ENCODE measurements at places on chromosomes 2 and 18. TPM values are rescaled to one million over a fixed set of nuclear protein-coding genes. Genes with fewer than 3 reads are reported as not detected.

Gene DUSP19
- total RNA-seq, result 1.4 TPM

Gene C2orf80
- total RNA-seq, result not detected

Gene GATA6
- total RNA-seq, result 2.5 TPM

Gene ANKRD62
- total RNA-seq, result not detected

Gene GKN1
- total RNA-seq, result not detected

Gene CD207
- not detected for total RNA-seq

Gene COLEC11
- total RNA-seq, result 0.28 TPM

Gene GPR148
- not detected for total RNA-seq

Gene RAX
- not detected for total RNA-seq

Gene SP140L
- total RNA-seq, result 9.2 TPM

Gene MAPRE3
- 1.8 TPM for total RNA-seq

Gene TMEM198
- 0.18 TPM for total RNA-seq

Gene LHCGR
- total RNA-seq, result under 0.01 TPM

Gene TBR1
- total RNA-seq, result not detected

Gene ARHGAP28
- 3.8 TPM for total RNA-seq

Gene TUBB8B
- total RNA-seq, result not detected

DNA sequence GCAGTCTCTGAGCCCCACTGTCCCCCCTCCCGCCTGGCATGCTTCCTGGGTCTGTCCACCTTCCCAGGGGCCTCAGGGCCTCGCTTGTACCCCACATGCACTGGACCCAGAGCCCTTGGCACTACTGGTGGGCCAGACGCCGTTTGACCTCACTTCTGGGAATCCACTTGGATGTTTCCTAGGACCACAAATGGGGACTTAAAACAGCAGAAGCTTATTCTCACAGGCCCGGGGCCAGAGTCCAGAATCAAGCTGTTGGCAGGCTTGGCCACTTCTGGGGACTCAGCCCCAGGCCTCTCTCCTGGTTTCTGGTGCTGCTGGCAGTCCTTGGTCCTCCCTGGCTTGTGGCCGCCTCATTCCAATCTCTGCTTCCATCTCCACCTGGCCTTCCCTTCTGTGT is 19.6 kb downstream of the ANO7 start:
- no peak overlapping the region for H3K4me3 ChIP-seq
- H3K36me3 ChIP-seq, result no peaks in the 10 kb centered on the region
- no peak overlapping the region for H3K27ac ChIP-seq
- H3K4me1 ChIP-seq, result no peaks in the 10 kb centered on the region

- no peaks in the 10 kb centered on the region for H3K27me3 ChIP-seq
- no peak for DNase-seq
- no peak overlapping the region for H3K4me3 ChIP-seq
- H3K4me1 ChIP-seq, result peaks cover 6% of the 10 kb centered on the region
- no peak overlapping the region for H3K27ac ChIP-seq
Observed at GRCh38 chr18:9850309-9850708, 35.5 kb upstream of the TXNDC2 start.

DNA sequence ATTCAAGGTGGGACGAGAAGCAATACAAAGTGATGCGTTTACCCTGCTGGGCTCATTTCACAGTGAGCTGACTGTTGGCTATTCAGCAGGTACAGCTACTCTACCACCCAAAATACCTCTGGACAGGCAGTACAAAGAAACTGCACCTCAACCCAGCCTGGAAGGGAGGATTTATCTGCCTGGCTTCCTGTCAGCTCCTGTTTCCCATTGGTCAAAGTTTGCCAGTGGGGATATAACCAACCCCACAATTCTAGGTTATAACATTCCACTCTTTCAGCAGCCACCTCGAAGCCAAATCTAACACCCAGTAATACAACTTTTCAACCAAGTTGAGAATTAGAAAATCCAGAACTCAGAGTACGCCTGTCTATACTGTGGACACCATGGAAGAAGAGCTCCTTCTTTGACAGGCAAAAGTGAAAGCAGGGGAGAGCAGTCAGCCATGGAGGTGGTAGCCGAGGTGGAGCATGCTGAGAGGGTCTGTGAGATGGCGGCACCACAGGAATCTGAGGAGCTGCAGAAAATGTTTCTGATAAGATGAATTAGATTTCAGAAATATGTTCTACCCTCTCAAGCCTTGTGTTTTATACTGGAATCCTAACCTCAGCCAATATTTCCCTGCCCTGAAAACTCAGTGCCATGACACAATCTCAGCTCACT is 10.8 kb downstream of the DUSP19 start:
- DNase-seq, result no peak
- no peaks in the 10 kb centered on the region for H3K4me1 ChIP-seq
- H3K36me3 ChIP-seq, result no peaks in the 10 kb centered on the region
- H3K4me3 ChIP-seq, result peak overlapping the region; percentile 10
- no peak overlapping the region for H3K27ac ChIP-seq

DNA sequence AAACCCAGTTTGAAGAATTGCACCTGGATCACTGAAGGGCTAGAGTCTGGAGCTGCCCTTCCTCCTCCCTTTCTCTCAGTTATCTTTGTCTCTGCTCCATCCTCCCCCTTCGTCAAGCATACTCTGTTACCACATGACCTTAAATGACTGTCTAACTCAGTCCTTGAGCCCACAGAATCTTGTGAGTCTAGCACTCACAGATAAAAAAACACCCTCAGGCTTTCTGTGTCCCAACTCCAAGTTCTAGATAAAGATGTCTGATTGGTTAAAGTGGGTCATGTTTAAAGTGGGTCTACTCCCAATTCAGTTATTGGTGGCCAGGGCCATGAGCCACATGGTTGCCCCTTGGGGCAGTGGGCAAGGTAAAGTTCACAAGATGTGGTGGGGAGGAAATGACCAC is 53.5 kb upstream of the CYP1B1 start:
- H3K4me3 ChIP-seq, result no peak overlapping the region
- H3K27ac ChIP-seq, result no peak overlapping the region
- no peaks in the 10 kb centered on the region for H3K4me1 ChIP-seq
- DNase-seq, result no peak

- no peaks in the 10 kb centered on the region for H3K27me3 ChIP-seq
- no peak overlapping the region for H3K4me3 ChIP-seq
- no peaks in the 10 kb centered on the region for H3K4me1 ChIP-seq
- H3K36me3 ChIP-seq, result no peaks in the 10 kb centered on the region
- no peak overlapping the region for H3K27ac ChIP-seq
- DNase-seq, result no peak
Observed at GRCh38 chr18:7304061-7304370, 73.1 kb downstream of the LRRC30 start.

DNA sequence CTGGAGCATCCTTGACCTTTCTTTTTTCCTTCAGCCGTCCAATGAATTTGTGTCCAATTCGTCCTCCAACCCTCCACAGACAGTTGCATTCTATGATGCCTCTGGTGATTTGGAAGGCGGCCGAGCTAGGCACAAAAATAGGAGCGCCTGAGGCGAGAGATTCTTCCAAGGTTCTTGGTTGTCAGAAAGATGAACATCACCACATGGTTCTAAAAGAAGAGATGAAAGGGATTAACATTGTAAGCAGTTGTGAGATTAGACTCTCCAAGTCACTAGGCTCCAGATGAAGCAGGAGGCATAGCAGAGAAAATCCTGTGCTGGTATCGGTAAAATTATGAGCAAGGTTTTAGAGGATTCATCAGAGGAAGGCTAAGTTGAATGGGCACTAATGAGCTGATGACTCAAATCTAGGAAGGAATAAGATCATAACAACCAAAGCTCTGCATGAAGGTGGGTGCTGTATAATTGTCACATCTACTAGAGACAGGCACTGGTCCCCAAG is 75.4 kb upstream of the MAP4K3 start:
- DNase-seq, result no peak
- H3K27ac ChIP-seq, result peak overlapping the region; percentile 38
- peaks cover 36% of the 10 kb centered on the region for H3K4me1 ChIP-seq

DNA sequence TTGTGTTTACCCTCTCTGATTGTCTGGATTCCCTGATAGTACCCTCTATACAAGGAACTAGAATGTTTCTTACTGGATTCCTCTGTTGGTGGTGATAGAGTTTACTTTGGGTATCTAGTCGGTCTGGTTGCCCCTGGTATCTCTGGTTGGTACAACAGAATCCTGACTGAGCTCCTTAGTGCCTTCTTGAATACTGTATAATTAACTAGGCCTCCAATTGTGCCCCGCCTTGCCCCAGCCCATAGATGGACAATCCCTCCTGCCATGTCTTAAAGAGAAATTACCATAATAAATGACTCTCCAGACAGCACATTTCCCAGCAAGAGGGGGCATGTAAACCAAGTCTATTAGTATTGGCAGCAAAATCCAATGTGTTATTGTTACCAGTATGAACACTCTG is 2.3 kb downstream of the SCN1A start:
- no peak overlapping the region for H3K27ac ChIP-seq
- no peak overlapping the region for H3K4me3 ChIP-seq
- H3K27me3 ChIP-seq, result peaks cover 4% of the 10 kb centered on the region
- no peaks in the 10 kb centered on the region for H3K36me3 ChIP-seq

- no peaks in the 10 kb centered on the region for H3K27me3 ChIP-seq
- no peak for DNase-seq
Observed at GRCh38 chr2:223652902-223653301, 50.7 kb upstream of the SCG2 start.

GRCh38 chr2:198287706-198288105 is 483.3 kb downstream of the PLCL1 start:
- H3K4me3 ChIP-seq, result no peak overlapping the region
- H3K27ac ChIP-seq, result no peak overlapping the region
- no peaks in the 10 kb centered on the region for H3K36me3 ChIP-seq
- DNase-seq, result no peak
- no peaks in the 10 kb centered on the region for H3K27me3 ChIP-seq

DNA sequence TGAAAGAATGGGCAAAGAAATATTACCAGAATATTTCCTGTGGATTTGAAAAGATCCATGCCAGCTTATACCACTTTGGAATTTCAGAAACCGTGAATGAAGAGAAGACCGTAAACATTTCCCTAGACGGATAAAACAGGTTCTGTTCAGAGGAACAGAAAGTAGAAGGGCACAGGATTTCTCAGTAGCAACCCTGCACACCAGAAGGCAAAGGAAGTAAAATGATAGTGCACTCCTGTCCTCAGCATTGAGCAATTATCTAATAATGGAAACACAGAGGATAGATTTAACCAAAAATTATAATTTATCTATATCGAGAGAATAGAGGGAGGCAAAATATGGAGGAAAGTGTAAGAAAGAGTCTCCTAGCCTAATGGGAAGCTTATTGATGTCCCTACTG is 87.0 kb upstream of the ITGA6 start:
- peak overlapping the region; percentile 28 for H3K4me3 ChIP-seq
- no peak overlapping the region for H3K27ac ChIP-seq
- H3K36me3 ChIP-seq, result no peaks in the 10 kb centered on the region
- peaks cover 9% of the 10 kb centered on the region for H3K4me1 ChIP-seq

DNA sequence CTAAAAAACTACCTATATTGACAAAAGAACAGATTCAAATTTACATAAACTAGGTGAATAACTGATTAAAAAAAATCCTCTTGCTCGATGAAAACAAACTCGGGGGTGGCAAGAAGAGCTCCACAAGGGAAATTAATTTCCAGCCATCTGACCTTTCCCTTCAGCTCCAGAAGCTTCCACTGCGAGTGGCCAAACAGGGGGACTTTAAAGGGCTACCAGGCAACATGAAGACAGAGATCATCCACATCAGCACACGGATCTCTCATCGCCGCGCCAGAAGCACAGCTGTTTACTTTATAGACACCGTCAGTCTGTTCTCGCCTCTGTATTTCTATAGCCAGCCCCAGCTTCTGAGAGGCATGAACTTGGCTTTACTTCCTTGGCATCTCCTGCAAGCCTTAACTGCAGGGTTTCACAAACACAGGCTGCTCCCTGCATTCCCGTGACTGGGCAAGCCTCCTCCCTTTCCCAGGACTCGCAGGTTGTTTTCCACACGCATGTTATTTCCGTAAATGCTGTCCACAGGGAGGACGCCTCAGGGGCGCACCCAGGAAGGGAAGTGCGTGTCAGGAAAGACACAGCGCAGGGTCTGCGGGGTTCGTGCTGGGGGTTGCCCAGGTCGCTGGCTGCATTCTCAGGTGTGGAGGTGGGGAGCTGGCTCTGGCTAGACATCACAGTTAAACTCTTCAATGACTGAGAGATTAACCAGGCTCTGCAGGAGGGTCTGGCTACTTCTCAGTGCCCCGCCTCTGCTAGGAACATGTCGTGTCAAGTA is 85.0 kb downstream of the USP40 start:
- no peaks in the 10 kb centered on the region for H3K27me3 ChIP-seq
- no peak overlapping the region for H3K27ac ChIP-seq
- H3K4me3 ChIP-seq, result no peak overlapping the region

GRCh38 chr2:152626911-152627339 is 90.3 kb downstream of the PRPF40A start:
- H3K27me3 ChIP-seq, result no peaks in the 10 kb centered on the region
- H3K4me1 ChIP-seq, result no peaks in the 10 kb centered on the region

GRCh38 chr2:127173057-127173456 is 47.0 kb downstream of the CYP27C1 start:
- H3K27me3 ChIP-seq, result no peaks in the 10 kb centered on the region
- peak; percentile 98 for DNase-seq
- H3K4me1 ChIP-seq, result peaks cover 20% of the 10 kb centered on the region
- H3K4me3 ChIP-seq, result no peak overlapping the region

DNA sequence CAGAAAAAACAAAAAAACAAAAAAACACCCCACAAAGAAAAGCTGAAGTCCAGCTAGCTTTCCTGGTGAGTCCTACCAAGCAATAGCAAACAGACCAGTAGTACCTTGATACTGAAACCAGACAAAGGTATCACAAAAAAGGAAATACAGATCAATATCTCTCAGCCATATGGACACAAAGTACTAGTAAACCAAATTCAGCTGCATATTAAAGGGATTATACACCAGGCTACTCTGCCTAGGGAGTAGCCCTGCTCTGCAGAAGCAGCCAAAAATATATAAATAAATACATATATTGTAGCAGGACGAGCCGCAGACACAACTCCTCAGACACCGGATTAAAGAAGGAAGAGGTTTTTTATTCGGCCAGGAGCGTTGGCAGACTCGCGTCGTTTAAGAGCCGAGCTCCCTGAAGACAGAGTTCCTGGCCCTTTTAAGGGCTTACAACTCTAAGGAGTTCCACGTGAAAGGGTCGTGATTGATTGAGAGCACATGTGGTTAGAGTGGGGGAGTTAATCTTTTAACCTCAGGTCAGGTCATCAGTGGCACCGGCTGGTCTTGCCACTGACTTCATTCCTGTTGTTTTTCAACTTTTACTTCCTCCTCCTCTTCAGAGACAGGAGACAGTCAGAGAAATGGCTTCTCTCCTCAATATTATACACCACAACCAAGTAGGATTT is 38.4 kb upstream of the DTNB start:
- H3K36me3 ChIP-seq, result no peaks in the 10 kb centered on the region
- H3K4me3 ChIP-seq, result no peak overlapping the region
- peaks cover 15% of the 10 kb centered on the region for H3K27me3 ChIP-seq

- no peak for DNase-seq
- H3K27ac ChIP-seq, result no peak overlapping the region
- peaks cover 1% of the 10 kb centered on the region for H3K4me1 ChIP-seq
- no peaks in the 10 kb centered on the region for H3K27me3 ChIP-seq
Observed at GRCh38 chr2:62010632-62011256, 105.3 kb downstream of the COMMD1 start.

DNA sequence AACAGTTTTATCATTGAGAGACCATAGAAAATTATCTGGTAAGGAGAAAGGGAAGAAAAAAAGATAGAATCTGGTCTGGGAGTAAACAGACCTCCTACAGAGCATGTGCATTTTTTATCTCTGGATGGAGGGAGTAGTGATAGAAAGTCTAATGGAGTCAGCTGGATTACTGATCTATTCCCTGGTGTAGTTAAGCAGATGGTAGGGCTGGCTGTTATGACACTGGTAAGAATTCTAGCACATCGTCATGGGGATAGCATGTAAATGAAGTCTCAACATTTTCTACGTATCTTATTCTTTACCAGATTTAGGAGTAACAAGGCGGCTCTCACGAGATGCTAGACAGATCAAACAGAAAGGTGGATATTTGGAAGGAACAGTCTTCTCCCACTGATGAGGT is 407.4 kb downstream of the NRXN1 start:
- H3K27ac ChIP-seq, result no peak overlapping the region
- no peak overlapping the region for H3K4me3 ChIP-seq
- no peaks in the 10 kb centered on the region for H3K4me1 ChIP-seq

Data from IMR-90 (cell line).